Omental fat pad (tissue), 4 donors: ENCODE measurements at places on chromosomes 12 and 14. TPM values are rescaled to one million over a fixed set of nuclear protein-coding genes. Genes with fewer than 3 reads are reported as not detected.

Gene IQSEC3
- total RNA-seq, result 3.2 TPM

Gene MYH7
- total RNA-seq, result not detected

Gene KIF5A
- not detected for total RNA-seq

GRCh38 chr14:90968025-90968424 lies 92.4 kb downstream of the RPS6KA5 start:
- DNase-seq, result no peak
